ENCODE measurements at places on chromosomes 2 and 18. TPM values are rescaled to one million over a fixed set of nuclear protein-coding genes. Genes with fewer than 3 reads are reported as not detected.

L3MBTL4 gene
- total RNA-seq: 1.1 TPM

ACMSD gene
- total RNA-seq: not detected

STARD6 gene
- not detected for total RNA-seq

SLC38A11 gene
- total RNA-seq: not detected

CD8B gene
- total RNA-seq: 2.8 TPM

DPP10 gene
- total RNA-seq: not detected

TMEM37 gene
- not detected for total RNA-seq

GAREM2 gene
- total RNA-seq: 4.6 TPM

INO80B gene
- total RNA-seq: 52.8 TPM

PROKR1 gene
- 0.05 TPM for total RNA-seq

CMPK2 gene
- 57.7 TPM for total RNA-seq

DAW1 gene
- not detected for total RNA-seq

ALPI gene
- not detected for total RNA-seq

Data from T-helper 1 cell treated with Interleukin-12 subunit alpha and Interleukin-12 subunit beta and Interleukin-4 antibody, amounts not matched to agents 30 ng/mL and 1 ng/mL, for 36 hours (primary cell).